Left ventricle myocardium inferior (tissue), 1 donor: ENCODE measurements at places on chromosomes 11 and 22. TPM values are rescaled to one million over a fixed set of nuclear protein-coding genes. Genes with fewer than 3 reads are reported as not detected.

CDC42BPG gene
- total RNA-seq: 1.1 TPM

FAM83F gene
- 4.4 TPM for total RNA-seq

TMEM86A gene
- total RNA-seq: 5.4 TPM

NEU3 gene
- 9.9 TPM for total RNA-seq

OR8D4 gene
- total RNA-seq: not detected

HMOX1 gene
- 4.8 TPM for total RNA-seq

DNA sequence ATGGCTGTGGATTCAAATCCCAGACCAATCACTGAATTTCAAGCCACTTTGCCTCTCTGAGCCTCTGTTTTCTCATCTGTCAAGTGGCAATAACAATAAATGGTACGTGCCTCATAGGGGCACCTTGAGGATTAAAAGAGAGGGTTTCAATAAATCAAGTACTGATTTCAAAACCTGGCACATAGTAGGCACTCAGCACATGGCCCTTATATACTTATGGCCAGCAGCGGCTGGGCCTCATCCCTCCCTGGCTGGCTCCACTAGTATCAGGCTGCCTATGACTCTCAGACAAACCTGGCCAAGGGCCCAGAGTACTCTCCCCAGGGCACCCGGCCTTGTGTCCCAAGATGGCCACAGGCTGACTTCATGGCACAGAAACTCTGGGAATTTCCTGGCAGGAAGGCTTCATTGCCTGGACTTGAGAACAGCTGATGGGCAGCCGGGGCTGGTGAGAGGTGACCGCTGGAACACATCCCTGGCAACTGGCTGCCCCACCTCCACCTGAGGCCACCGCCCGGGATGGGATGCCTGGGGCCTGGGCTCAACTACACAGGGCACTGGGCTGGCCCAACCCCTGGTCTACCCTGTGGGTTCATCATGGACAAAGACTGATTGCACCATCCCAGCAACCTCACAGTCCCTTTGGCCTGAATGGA lies 3.4 kb downstream of the FADS3 start:
- DNase-seq: peak; percentile 87

- no peak for DNase-seq
These were observed 120.8 kb upstream of the APOA1 start for GRCh38 chr11:116958246-116958645.

GRCh38 chr11:72236774-72237111 lies 7.2 kb downstream of the PHOX2A start:
- no peak for DNase-seq

GRCh38 chr22:32562401-32562800 lies 87.8 kb downstream of the FBXO7 start:
- no peak for DNase-seq

DNA sequence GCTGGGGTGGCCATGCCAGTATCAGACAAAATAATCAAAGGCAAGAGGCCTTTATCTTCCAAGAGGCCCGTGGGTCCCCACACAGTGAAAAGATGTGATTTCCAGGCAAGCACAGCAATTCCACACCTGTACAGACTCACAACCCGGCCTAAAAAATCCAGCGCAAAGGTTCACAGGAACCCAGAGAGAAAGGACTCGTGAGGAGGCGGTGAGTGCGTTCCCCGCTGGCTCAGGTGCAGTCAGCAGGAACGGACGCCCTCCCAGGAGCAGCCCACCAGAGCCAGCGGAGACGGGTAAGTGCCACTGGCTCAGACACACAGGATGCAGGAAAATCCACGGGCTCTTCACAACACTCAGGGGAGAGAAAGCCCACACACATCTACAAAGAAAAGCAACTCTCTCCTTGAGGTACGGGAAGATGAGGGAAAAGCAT lies 4.4 kb downstream of the TOLLIP start:
- no peak for DNase-seq

DNA sequence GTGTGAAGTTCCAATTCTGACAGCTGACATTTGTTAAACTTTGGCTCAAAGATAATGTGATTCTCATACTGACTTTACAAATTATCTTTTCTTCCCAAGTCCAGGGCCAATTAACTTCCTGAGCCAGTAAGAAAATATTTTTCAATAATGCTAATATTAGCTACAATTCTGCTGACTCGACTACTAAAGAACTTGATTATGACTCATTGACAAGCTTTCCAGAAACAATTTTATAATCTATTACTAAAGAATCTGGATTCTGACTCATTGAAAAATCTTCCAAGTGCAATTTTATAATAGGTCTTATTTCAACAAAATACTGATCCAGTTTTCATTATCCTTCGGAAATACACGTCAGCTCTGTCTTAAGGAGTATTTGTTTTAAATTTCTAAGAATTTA lies 12.9 kb upstream of the XKR3 start:
- DNase-seq: no peak

GRCh38 chr11:1943977-1944376 lies 3.2 kb upstream of the MRPL23 start:
- DNase-seq: no peak

- DNase-seq: no peak
These were observed 220.8 kb upstream of the SNX19 start for GRCh38 chr11:131137046-131137445.
